GM18507 (cell line): ENCODE measurements at places on chromosomes 7 and 10.

- DNase-seq: no peak
These were observed 55.4 kb downstream of the TNS3 start for GRCh38 chr7:47526466-47526865.

GRCh38 chr10:47442351-47442750, 41.6 kb downstream of the ANXA8 start:
- no peak for DNase-seq

DNA sequence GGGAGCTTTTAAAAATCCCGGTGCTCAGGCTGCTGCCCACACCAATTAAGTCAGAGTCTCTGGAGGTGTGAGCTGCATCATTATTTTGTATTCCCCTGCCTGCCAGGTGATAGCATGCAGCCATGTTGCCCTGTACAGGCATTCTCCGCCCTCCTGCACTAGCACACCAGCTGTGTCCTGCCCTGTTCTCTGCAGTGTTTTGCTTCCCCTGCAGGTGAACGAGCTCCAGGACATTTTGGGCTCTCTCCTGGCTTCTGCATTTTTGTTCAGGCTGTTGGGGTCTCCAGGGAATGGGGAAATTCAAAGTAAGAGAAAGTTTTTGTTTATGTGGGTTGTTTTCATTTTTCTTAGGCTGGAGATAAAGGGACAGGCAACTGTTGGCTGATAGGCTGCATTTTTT, 271.0 kb upstream of the COBL start:
- DNase-seq: no peak

- DNase-seq: no peak
These were observed 11.6 kb downstream of the IMPDH1 start for GRCh38 chr7:128398016-128398840.

DNA sequence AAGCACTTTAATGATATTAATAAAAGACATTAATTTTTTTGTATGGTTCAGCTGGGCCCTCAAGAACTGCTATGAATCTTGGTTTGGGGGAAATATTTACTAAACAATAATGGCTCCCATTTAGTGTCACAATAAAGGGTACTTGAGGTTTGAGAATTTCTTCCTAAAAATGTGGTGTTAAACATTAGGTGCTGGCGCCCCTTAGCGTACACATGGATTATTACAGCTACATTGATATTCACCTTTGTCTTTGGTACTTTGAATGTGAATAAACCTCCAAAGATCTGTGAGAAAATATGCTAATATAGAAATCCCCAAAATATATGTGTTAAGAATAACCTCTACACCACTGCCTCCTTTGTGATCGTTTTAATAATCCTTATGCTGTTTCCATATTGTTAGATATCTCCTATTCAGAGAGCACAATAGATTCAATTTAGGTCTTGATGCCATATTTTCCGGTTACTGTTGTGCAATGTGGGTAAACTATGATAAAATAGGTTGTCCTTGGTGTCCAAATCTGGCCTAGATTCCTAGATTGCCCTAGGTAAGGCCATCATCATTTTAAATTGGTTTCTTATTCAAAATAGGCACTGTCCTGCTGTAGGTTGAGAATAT, 161.8 kb upstream of the CACNA2D1 start:
- no peak for DNase-seq

GRCh38 chr7:378041-378420, 88.1 kb downstream of the FOXL3 start:
- no peak for DNase-seq

DNA sequence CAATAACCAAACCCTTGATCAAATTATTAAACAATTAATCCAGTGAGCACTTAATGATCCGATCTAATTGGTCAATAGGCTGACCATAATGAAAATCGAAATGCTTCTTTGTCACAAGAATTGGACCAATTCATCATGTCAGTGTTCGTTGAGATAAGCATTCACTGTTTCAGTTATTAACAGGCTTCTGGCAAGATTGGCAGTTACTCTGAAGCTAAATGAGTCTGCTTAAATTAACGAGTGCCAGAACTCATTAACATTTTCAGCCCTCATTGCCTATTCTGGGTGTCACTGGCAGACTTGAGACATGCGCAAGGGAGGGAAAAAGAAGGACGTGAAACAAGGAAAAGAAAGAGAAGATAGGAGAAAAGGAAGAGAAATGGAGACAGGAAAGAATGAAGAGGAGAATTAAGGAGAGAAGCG, 30.7 kb upstream of the SLC26A3 start:
- no peak for DNase-seq

DNA sequence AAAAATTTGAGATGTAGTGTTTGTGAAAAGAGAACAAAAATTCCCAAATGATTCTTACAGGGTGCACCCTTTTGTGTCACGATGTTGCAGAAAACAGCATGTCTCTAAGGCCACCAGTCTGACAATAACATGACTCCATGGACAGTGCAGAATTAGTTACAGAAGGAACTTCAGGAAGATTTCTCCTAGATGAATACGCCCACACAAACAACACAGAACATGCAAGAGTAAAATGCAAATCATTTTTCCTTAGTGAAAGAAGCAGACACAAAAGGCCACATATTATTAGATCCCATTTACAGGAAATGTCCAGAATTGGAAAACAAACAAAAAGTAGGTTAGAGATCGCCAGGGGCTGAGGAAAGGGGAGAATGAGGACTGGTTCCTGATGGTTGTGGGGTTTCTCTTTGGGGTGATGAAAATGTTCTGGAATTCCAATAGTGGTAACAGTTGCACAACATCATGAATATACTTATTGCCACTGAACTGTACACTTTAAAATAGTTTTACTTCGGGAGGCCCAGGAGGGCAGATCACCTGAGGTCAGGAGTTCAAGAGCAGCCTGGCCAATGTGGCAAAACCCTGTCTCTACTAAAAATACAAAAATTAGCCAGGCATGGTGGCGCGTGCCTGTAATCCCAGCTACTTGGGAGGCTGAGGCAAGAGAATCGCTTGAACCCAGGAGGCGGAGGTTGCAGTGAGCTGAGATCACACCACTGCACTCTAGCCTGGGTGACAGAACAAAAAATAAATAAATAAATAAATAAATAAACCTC, 10.2 kb downstream of the ZC3HAV1 start:
- no peak for DNase-seq

GRCh38 chr10:17075533-17076359, 53.9 kb downstream of the CUBN start:
- DNase-seq: no peak

- DNase-seq: no peak
These were observed 63.3 kb upstream of the IL6 start for GRCh38 chr7:22663721-22664120.

- no peak for DNase-seq
These were observed 37.2 kb downstream of the CALML3 start for GRCh38 chr10:5561704-5562645.

DNA sequence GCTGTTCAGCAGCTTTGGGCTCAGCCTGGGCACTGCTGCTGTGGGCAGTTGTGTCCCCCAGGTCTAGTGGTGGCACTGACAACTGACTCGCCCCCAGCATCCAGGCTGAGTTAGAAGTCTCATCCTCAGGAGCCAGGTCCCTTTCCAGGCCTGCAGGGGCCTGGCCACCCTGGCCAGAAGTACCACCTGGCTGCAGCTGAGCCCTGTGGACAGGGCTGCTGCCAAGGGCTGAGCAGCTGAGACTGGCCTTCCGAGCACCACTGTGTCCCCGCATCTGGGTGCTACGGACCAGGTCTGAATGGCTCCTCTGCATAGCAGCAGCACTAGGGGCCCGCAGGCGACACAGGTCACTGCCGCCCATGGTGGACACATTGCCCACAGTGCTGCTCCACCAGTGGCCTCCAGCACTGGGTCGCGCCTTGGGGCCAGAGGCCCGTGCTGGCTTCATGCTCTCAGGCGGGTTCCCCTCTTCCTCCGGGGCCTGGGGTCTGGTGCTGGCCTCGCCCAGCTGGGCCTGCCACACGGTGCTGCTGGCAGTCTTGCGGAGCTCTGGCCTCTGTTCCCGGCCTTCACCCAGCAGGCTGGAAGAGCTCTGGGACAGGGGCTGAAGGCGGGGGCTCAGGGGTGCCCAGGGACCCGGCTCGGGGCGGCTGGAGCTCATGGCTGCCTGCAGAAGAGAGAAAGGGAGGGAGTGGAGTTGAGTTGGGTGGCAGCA, 6.2 kb downstream of the GPRIN2 start:
- DNase-seq: no peak

GRCh38 chr7:38524786-38525185, 106.4 kb downstream of the AMPH start:
- no peak for DNase-seq

DNA sequence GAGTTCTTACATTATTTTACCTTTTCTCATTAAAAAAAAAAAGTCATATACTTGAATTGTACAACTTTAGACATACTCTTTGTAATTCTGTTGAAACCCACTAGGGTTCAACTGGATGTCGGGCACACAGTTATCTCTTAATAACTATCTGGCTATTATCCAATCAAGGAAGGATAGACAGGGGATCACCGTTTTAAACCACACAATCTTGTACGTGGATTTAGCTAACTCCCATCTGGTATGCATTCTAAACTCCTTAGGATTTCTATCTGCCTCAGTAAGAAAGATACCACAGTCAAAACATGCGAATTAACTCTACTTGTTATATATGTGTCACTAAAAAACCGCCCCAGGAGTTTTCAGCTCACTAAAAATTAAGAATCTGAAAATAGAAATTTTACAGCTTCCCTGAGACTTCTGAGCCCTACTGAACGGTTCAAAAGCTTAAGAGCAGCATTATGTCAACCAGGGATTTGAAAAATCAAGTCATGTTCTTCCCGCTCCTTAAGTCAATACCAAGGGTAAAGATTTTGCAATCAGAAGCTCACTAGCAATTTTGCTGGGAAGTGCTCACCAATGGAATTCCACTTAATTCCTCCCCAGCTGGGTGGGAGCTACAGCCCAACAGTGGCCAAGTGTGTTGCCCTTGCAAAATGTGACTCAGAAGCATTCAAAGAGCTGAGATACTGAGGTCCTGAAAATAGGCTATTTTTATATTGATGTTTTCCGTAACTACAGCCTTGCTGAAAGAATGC, 267.0 kb downstream of the FRMD4A start:
- no peak for DNase-seq

GRCh38 chr10:112792487-112793201, 157.4 kb upstream of the TCF7L2 start:
- no peak for DNase-seq

GRCh38 chr7:111174510-111174909, 83.6 kb downstream of the LRRN3 start:
- no peak for DNase-seq

GRCh38 chr10:90308223-90308622, 549.6 kb downstream of the HTR7 start:
- DNase-seq: no peak

- DNase-seq: peak; percentile 62
These were observed 32.1 kb downstream of the JCAD start for GRCh38 chr10:30027057-30028005.

DNA sequence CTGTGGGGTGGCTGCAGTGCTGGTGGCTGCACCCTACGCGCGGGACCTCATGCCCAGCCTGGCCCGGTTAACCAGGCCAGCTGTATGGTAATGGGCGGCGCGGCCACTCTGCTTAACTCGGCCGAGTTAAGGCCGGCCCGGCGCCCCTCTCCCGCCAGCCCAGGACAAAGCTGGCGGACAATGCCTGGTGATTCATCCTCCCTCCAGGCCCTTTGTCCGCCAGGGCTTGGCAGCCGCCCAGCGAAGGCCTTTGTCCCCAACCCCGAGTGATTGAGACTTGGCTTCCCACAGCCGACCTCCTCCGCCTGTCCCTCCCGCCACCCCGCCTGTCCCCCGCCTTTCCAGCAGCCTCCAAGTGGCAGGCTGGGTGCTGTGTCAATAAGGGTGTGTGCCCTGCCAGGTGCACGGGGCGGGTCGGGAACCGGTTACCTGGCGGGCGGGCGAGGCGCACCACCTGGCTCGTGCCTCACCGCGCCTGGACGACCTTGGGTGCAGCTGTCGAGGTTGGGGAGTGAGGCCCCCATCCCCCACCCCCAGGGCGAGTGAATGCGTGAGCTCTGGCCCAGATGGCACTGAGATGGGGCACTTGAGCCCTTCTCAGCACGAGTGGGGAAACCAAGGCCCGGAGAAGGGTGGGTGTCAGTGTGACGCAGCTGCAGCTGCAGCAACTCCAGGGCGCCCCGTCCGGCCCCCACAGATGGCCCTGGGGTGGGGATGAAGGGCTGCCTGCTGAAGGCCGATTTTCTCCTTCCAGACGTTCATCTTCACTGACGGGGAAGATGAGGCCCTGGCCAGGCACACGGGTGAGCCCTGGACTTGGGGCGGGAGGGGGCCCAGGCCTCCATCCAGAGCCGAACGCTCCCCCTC, 4.6 kb downstream of the LFNG start:
- no peak for DNase-seq

DNA sequence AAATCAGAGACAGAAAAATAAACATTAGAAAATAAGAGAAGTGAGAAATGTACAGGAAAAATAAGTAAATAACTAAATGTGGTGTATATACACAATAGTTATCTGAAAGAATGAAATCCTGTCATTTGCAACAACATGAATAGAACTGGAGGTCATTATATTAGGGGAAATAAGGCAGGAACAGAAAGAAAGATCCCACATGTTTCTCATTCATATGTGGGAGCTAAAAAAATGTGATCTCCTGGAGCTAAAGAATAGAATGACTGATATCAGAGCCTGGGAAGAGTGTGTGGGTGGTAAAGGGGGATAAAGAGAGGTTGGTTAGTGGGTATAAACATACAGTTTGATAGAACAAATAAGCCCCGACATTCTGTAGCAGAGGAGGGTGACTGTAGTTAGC, 27.3 kb downstream of the PLXDC2 start:
- DNase-seq: no peak
